ENCODE measurements at places on chromosomes 4 and X.

DNA sequence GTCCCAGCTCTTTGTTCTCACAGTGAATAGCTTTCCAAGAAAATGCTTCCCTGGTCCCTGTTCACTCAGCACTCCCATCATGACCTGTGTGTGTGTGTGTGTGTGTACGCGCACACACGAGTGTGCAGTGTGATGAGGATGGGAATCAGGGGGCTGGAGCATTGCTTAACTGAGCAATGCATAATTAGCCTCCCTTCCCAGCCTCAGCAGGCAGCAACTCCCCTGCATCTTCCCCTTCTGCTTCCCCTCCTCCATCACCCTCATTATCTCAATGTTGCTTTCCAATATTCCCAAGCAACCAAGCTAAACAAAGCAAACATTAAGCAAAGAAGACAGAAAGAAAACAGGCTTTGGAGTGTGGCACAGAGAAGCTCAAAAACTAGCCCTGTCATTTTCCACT lies 137.0 kb downstream of the RBM47 start:
- no peak for DNase-seq

- no peak for DNase-seq
Measured at GRCh38 chr4:188270273-188271069, 131.2 kb downstream of the TRIML1 start.

- DNase-seq: no peak
Measured at GRCh38 chr4:88033309-88033708, 25.9 kb downstream of the PKD2 start.

GRCh38 chr4:123776267-123776666 lies 379.7 kb downstream of the SPRY1 start:
- DNase-seq: no peak

DNA sequence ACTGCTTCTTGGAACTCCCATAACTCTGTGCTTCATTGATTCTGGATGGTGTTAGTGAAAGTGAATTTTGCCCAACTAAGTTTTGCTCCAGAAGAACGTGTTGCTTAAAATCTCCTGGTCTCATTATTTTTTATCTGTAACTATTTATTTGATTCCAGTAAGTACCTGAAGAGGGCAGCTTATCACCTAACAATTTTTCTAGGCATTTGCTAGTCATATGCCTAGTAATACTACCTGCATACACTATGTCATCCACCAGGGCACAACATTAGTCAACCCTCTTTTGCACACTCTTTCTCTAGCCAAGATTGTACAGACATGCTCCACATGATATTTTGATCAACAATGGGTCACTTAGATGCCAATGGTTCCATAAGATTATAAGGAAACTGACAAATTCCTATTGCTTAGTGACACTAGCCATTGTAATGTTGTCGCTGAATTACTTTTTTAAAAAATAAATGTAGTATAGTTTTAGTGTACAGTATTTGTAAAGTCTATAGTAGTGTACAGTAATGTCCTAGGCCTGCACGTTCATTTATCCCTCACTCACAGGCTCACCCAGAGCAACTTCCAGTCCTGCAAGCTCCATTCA lies 499.9 kb upstream of the AADAT start:
- no peak for DNase-seq

- DNase-seq: no peak
Measured at GRCh38 chr4:7978489-7978888, 38.8 kb upstream of the AFAP1 start.

- no peak for DNase-seq
Measured at GRCh38 chr4:128385683-128386304, 98.2 kb upstream of the PGRMC2 start.

DNA sequence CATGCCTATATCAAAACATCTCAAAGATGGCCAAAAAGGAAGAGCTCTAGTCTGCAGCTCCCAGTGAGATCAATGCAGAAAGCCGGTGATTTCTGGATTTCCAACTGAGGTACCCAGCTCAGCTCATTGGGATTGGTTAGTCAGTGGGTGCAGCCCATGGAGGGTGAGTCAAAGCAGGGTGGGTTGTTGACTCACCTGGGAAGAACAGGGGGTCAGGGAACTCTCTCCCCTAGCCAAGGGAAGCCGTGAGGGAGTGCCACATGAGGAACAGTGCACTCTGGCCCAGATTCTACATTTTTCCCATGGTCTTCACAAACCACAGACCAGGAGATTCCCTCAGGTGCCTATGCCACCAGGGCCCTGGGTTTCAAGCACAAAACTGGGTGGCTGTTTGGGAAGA lies 57.3 kb upstream of the FGF16 start:
- no peak for DNase-seq

- no peak for DNase-seq
Measured at GRCh38 chr4:157779081-157779480, 393.7 kb downstream of the GASK1B start.

DNA sequence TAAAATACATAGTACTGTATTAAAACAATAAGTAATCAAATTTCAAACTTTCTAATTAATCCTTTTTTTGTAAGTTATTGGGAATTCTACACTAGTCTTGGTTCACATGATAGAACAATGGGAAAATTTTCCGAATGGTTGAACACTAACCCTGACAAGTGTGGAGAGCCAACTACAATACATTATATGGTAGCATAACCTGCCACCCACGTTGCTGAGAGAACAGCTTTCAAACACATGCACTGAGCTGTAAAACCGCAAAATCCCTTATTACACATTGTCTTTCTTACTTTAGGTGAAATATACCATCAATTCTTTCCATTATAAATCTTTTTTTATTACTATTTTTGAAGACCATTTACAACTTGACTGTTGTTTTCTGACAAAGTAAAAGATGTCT lies 54.7 kb downstream of the ANAPC10 start:
- DNase-seq: no peak

DNA sequence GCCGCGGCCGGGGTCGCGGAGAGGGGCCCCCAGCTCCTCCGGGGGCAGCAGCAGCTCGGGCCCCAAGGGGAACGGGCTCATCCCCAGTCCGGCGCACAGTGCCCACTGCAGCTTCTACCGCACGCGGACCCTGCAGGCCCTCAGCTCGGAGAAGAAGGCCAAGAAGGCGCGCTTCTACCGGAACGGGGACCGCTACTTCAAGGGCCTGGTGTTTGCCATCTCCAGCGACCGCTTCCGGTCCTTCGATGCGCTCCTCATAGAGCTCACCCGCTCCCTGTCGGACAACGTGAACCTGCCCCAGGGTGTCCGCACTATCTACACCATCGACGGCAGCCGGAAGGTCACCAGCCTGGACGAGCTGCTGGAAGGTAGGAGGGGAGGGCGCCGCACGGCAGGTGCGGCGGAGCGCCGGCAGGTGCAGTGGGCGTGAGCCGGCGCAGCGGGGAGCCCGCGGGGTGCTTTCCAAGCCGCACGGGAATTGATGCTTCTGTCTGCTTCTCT lies 886 bp downstream of the DCLK2 start:
- no peak for DNase-seq

DNA sequence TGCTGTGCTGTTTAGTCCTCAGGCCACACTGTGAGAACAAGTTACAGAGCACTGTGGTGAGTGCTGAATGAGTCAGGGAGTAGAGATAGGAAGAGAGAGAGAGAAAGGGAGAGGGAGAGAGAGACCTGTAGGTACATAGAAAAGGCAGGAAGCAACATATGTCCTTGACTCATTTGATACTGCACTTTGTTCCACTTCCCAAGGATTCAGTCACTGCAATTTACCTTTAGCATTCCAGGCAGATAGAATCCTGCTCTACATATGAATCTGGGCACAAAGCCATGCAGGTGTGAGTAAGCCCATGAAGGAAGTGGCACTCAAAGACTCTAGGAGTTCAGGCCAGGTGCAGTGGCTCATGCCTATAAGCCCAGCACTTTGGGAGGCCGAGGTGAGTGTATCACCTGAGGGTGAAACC lies 1.0 kb upstream of the DAPP1 start:
- no peak for DNase-seq

DNA sequence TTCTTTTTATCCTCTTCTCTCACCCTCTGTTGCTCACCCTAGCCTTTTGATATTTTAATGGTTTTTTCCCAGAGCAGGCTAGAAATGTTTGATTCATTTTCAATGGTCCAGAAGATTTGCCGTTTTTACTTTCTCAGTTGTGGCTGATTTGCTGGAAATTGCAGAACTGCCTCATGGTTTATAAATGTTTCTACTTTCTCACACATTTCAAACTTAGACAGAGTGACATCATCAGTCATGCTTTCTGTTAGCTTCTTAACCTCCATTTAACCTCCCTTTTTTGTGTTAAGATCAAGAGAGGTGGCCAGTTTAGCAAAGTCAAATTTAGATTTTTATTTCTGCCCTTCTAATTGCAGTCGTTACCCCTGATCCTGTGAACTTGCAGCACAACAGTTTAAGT lies 8.7 kb downstream of the RXFP1 start:
- DNase-seq: no peak

GRCh38 chrX:12657881-12658280 lies 133.3 kb upstream of the PRPS2 start:
- no peak for DNase-seq

GRCh38 chr4:138868562-138868961 lies 147.0 kb upstream of the NOCT start:
- no peak for DNase-seq

GRCh38 chr4:188016754-188017153 lies 21.2 kb downstream of the ZFP42 start:
- DNase-seq: no peak

DNA sequence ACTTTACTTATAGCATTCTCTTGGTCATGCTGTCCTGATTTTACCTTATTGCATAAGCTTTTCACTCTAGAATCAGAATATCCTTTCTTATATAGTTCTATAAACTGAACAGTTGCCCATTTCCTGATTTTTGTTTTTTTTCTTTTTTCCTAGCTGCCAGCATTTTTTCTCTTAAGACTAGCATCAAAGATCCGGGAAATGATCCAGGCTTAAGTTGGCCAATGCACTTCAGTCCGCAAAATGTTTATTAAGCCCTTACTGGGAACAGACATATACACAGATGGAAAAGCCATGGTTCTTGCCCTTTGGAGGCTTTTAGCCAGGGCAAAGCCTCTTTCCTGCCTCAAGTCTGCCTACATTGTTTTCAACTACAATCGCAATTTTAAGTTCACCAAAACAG lies 10.1 kb upstream of the BMP2K start:
- DNase-seq: no peak

- no peak for DNase-seq
Measured at GRCh38 chr4:153809307-153809706, 20.4 kb upstream of the SFRP2 start.

DNA sequence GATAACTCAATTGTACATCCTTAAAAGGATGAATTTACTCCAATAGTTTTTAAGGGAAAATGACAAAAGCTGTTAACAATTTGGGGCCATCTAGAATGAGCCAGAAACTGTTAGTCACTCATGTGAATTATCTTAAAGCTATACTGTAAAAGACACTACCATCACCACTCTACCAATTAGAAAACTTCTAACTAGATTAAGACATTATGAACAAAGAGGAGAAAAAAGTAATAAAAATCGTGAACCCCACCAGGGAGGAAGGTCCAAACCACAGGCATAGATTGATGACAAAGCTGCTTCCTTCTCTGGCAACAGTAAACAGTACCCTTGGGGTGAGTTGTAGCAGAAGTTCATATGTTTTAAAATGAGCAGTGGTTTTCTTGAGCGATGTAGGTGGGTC lies 106.1 kb downstream of the PDGFC start:
- no peak for DNase-seq

GRCh38 chr4:153259661-153260060 lies 55.4 kb downstream of the TRIM2 start:
- no peak for DNase-seq

- DNase-seq: no peak
Measured at GRCh38 chr4:165631912-165632311, 241.1 kb upstream of the TLL1 start.

GRCh38 chr4:55925241-55925640 lies 23.5 kb upstream of the CEP135 start:
- no peak for DNase-seq

DNA sequence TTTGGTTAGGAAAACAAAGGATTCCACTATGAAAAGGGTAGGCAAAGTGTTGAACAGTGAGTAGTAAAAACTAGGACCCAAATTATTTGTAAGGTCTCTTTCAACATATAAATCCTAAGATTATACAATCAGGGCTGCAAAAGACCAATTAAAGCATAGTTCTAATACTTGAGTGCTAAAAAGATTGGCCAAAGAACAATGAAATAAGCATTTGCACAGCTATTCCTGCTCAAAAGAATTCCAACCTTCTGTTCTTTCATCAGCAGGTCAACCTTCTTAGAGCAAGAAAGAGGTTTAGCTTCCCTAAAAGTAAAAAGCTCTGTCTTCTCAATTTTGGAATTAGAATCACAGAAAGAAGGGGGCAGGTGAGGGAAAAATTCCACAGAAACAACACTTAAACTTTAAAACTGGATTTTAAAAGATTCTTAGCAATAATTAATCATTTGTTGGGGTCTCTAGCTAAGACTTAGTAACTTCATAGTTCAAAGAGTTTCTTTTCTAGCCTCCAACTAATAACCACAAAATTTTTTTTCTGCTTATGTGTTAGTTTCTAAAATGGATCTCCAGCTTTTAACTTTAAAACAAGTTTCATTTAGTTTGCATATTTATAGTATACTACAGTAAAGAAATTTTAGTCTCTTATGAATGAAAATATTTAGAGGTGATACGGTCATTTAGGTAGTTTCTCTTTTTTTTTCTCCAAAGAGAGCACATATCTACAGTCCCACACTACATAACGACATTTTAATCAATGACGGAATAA lies 16.3 kb downstream of the TSPAN5 start:
- no peak for DNase-seq

DNA sequence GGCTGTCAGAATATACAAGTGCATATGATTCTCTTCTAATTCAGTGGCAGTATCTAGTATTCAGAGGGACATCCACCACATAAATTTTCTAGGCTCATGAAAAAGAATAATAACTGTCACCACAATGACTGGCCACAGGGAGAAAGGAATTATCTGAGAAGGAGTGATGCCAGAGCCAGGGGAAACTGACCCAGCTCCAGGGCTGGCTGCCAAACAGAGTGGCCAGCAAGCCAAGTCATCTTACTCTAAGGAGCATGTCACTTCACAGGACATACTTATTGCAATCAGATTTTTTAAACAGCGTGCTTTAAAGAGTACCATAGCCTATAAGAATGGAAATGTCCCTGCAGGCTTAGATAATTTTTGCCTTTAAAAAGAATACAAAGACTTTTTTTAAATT lies 5.8 kb upstream of the SEPTIN11 start:
- DNase-seq: no peak

DNA sequence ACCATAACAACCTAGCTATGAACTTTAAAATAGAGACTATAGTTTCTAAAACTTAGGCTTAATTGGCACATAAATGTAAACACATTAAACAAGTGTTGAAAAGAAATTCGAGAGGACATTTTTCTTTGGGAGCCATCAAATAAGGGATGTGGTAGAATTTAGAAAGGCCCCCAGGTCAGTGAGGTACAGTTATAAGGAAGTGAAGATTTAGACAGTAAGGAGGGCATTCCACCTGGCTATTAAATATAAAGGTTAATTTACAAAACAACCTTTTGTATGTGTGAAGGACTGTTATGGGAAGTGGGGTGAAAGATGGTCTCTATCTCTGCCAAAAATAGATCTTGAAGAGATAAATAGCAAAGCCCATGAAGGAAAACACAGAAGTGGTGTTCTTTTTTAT lies 83.9 kb downstream of the AFF1 start:
- DNase-seq: no peak

- DNase-seq: no peak
Measured at GRCh38 chr4:181468451-181468850, 774.8 kb upstream of the TENM3 start.
